GF-D8 (cell line): ENCODE measurements at places on chromosomes 6 and 20.

DNA sequence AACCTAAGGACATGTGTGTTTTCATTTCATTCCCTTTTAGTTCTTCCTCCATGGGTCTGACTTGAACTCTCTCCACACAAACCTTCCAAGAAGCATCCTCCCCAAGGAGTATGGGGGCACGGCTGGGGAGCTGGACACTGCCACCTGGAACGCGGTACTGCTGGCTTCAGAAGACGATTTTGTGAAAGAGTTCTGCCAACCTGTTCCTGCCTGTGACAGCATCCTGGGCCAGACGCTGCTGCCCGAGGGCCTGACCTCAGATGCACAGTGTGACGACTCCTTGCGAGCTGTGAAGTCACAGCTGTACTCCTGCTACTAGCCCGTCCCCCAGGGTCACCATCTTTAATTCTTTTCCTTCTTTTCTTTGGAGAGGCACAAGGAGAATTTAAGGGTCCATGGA lies 13.5 kb downstream of the TTPAL start:
- DNase-seq: no peak

- no peak for DNase-seq
Measured at GRCh38 chr6:169981568-169981967, 230.1 kb downstream of the ERMARD start.

DNA sequence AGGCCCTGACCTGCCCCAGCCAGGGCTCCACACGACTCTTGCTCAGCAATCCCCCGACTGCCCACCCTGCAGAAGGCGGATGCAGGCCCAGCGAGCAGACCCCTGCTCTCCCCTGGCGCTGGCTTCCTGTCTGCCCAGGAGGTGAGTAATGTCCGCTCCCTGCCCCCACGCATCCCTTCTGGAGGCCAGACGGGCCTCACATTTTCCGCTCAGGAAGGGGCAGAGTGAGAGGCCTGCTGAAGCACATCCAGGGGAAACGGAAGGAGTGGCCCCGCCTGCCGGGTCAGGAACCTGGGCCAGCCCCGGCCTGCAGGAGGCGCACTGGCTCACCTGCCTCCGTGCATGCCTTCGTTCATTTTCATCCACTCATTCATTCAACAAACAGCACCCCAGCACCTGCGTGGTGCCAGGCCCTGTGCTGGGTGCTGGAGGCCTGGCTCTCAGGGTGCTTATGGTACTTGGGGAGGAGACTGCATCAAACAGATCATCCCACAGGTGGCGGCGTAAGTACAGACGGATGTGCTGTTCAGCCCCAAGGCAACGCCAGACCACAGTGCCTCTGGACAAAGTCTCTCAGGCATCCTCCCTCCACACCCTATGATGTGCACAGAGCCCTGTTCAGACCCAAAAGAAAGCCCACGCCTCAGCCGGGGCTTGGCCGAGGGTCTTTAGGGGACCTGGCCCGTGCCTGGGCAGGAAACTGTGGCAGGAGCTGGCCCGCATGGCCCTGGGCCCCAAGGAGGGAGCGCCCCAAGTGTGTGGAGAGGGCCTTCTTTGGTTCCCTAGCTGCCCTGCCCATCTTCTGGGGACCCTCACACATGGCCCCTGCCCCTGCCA lies 112.1 kb downstream of the ASXL1 start:
- DNase-seq: peak; percentile 54

GRCh38 chr6:113466526-113466925 lies 390.6 kb upstream of the MARCKS start:
- no peak for DNase-seq

DNA sequence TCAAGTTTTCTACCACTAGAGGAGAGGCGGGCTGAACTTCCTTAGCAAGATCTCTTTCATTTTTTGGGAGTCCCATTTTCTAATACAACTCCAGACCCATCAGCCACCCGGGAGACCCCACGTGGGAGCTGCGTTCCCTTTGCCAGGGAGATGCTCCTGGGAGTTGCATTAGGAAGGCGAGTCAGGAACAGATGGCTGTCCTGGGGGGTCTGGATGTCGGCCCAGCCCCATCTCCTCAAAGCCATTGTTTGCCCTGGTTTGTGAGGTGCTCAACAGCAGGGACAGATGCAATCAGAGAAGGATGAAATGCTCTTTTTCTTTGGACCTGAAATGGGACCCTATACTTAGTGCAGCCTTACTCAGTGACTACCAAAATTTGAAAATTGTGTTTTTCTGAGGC lies 39.4 kb downstream of the CARMIL1 start:
- no peak for DNase-seq

DNA sequence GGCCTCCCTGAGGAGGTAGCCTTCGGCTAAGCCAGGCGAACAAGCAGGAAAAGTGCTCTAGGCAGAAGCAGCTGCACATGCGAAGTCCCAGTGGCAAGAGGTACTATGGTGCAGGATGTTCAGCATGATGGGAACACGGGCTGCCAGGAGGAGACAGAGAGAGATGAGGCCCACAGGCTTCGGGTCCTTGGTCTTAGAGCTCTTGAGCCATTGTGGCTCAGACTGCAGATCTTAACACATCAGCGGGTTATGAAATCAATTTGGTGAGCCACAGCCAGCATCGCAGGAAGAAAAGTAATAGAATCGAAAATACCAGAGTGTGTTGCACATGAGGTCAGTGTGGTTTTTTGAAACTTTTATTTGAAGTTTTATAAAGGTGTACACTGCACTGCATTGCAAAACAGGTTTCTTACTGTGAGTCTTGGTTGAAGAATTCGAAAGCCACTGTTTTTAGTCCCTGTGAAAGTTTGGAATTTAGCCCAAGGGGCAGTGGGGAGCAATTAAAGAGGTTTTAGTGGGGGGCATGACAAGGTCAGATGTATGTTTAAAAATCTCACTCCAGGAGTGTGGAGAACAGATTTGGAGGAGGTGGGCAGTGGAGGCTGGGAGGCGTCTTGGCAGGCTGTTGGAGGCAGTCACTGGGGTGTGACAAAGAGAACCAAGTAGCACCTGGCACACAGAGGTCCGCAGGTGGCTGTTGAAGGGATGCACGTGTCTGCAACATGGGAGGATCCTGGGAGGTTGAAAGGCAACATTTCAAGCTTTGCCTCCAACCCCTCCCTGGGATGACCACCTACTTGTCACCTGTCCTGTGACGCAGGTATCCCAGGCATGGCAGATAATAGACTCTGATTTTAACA lies 69.3 kb downstream of the EYA2 start:
- DNase-seq: no peak

DNA sequence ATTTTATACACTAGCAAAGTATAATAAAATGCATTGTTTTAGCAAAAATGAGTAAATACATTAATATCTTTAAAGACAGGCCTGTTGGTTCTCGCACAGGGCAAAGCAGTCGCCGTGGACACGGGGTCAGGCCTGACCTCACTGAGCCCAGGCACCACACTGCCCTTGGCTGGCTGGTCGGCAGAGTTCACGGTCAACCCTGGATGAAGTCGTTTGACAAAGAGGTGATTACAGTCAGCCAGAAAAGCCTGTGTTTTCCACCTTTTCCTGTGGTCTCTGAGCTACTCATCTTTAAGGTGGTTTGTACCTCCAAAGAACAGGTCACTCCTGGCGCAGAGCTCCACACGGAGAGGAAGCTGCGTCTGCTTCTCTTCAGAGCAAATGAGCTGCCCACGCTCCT lies 191.5 kb downstream of the DLL1 start:
- no peak for DNase-seq

GRCh38 chr6:32666420-32667300 lies at the start of gene HLA-DQB1:
Gene HLA-DQB1, minus strand, starts transcription at chr6:32666657. Its CDS starts 50 bp downstream, at chr6:32666607.
- DNase-seq: no peak

DNA sequence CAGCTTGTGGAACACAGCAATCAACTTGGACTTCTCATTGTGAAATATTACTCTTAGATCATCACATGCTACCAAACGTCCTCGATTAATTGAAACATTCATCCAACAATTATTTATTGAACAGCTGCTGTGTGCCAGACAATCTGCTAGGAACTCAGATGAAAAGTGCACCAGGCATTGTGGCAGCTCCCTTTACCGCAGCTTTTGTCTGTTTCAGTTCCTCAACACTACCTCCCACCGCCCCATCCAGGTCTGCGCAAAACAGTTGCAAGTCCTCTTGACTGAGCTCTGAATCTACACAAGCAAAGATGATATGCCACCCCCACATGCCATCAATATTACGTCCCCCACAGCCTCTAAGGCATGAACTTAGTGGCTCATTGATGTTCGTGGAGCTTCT lies 1094.4 kb upstream of the MAP3K7 start:
- no peak for DNase-seq

GRCh38 chr6:55560290-55560885 lies 18.6 kb downstream of the HMGCLL1 start:
- no peak for DNase-seq

GRCh38 chr6:21836277-21836676 lies 242.7 kb downstream of the SOX4 start:
- DNase-seq: no peak

DNA sequence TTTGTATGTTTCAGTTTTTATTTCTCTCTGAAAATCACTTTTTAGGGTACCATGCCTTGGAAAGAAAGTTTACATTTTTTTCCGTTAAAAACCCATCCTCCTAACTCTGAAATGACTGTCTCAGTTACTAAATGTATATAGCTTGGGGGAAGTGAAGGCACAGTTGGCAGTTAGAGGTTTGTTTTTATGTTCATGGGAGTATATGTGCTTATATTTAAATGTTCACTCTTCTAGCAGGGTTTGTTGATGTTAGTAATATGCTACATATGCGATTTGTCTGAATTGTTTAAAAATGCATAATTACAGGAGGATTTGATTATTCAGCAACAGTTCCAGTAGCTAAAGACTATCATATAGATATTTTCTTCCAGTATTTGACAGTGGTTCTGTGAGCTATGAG lies 31.1 kb downstream of the CDKAL1 start:
- no peak for DNase-seq

DNA sequence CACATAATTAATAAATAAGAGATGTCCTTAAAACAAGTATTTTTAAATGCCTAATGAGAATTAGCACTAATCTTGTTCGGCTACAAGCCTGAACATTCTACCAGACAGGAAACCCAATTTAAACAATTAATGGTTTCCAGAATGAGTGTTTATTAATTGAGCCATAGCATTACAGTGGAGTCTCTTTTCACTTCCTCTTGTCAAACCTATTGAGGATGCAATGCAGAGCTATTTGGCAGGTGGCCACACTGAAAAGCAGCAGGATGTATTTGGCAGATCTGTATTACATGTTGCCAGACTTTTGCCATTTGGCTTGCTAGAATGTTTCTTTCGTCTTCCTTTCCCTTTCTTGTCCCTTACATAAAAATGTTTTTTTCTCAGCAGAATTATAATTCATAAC lies 475.2 kb upstream of the MARCKS start:
- DNase-seq: no peak

GRCh38 chr6:138765896-138766655 lies 7.5 kb upstream of the CCDC28A start:
- no peak for DNase-seq

- DNase-seq: no peak
Measured at GRCh38 chr20:16520154-16520553, 53.1 kb downstream of the KIF16B start.

DNA sequence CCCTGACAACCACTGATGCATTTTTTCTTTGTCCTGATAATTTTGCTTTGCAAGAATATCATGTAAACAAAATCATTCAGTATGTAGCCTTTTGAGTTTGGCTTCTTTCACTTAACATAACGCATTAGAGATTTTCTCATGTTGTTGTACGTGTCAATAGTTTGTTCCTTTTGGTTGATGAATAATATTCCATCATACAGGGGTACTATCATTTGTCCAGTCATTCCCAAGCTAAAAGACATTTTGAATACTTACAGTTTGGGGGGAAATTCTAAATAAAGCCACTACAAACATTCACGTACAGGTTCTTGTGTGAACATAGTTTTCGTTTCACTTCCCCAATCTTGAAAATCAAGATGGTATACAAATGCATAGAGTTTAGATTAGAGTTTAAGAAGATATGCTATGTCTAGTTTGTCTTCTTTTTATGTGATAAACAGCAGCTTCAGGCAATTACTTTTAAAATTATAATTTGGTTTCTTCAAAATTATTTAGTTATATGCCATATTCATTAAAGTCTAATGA lies 5.2 kb downstream of the HAO1 start:
- no peak for DNase-seq

- no peak for DNase-seq
Measured at GRCh38 chr6:79776076-79776475, 144.9 kb downstream of the SH3BGRL2 start.

DNA sequence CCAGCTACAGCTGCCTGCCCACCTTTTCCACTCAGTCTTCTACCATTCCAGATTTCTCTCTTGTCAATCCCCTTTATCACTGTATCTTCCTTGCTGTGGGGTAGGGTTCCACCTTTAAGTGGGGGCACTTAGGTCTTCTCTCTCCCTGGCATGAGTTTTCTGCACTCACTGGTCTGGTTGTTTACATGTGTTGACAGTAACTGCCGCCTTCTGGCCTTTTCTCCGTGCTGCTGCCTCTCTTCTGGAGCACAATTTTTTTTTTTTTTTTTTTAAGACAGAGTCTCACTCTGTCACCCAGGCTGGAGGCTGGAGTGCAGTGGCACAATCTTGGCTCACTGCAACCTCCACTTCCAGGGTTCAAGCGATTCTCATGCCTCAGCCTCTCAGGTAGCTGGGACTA lies 12.0 kb downstream of the RNF114 start:
- DNase-seq: no peak

DNA sequence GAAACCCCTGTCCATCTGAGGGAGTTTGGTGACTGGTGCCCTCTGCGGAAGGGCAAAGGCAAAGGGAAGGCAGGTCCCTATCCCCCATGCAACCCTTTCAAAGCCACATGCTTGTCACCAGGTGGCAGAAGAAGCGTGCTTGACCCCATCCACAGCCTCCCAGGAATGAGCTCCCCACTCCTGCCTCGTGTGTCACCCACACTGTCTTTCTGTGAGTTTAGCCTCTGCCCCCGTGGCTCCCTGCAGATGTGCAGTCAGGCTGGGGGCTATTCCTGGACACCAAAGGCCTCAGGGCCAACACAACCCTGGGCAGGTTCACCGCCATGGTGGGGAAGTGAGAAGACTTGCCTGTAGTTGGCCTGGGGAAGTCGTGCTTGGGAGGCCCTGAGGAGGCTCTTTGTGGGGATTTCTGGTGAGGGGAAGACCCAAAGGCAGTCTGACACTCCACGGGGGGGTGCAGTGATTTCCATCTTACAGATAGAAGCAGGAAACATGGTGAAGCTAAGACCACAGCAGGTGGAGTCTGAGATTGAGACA lies 16.6 kb upstream of the PCMTD2 start:
- DNase-seq: no peak

DNA sequence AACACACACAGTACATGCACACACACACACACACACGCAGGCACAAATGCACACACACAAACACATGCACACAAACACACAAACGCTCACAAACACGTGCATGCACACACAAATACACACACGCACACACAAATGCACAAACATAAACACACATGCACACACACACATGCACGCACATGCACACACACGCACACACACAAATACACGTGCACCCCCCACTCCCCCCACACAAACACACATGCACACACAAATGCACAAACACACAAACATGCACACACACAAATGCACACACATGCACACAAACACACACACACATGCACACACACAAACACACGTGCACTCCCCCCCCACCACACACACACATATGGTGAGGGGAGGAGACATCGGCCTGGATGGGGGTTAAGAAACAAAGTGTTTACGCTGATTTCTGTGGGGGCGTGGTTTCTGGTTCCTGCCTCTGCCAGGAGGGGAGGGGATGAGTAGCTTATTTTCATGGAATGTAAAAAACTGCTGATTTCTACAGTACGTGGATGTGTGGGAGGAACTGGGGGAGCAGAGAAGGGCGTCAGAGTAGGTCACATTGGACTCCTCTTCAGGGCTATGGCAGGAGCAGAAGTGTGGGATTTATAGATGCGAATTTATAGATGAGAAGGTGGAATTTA lies 607.2 kb downstream of the QKI start:
- DNase-seq: no peak

GRCh38 chr6:152771061-152771687 lies 20.6 kb downstream of the VIP start:
- DNase-seq: no peak
